ENCODE measurements at places on chromosomes 11 and 22.

GRCh38 chr11:69217276-69218105, 61.8 kb downstream of the SMIM38 start:
- DNase-seq, result no peak

DNA sequence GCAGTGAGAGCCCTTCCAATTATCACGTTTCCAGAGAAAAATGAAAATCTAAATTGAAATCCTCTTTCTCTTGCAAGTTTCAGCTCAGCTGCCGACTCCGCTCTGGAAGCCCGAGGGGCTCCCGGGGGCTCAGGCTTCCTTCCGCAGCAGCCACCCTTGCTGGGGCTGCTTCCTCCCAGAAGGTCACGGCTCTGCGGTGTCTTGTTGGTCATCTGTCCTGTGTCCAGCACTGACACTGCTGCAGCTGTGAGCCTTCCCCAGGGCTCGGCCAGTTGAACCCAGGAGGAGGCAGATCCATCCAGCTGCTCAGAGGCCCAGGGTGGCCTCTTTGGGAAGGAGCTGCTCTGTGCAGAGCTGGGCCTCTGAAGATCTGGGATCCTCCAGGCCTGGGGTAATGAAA, 1337.2 kb downstream of the TBC1D22A start:
- no peak for DNase-seq

GRCh38 chr22:18056807-18057474, 20.8 kb upstream of the PEX26 start:
- DNase-seq, result no peak

DNA sequence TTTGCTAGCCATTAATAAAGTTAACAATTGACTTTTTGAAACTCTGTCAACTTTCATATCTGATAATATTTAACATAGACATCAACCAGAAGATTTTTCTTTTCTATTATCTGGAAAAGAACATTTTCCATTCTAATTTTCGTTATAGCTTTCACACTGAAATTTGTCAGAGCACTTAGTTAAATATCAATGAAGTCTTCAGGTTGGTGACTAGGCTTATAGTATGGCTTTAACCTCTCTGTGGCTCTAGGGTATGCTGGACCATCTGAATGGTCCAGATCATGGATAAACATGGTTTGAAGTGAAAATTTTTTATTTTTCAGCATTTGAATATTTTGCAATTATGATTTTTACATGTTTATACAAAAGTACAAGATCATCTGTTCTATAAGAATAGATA, 548.1 kb downstream of the CNTN5 start:
- DNase-seq, result no peak

All from stimulated activated CD4-positive, alpha-beta T cell treated with anti-CD3 and anti-CD28 coated beads, Interleukin-4, amount 100 ng/mL, for 48 hours (primary cell).